Renal pelvis (tissue), 12 donors: ENCODE measurements at places on chromosomes 4 and X. TPM values are rescaled to one million over a fixed set of nuclear protein-coding genes. Genes with fewer than 3 reads are reported as not detected.

The ITM2A gene
- polyA plus RNA-seq, result 92.4 TPM

The FATE1 gene
- 0.16 TPM for polyA plus RNA-seq

The TRO gene
- polyA plus RNA-seq, result 114 TPM

The CD40LG gene
- not detected for polyA plus RNA-seq
